ENCODE measurements at places on chromosomes 11 and 22.
A peak's percentile ranks its signal among the peaks of the same experiment; 100 is the strongest.

DNA sequence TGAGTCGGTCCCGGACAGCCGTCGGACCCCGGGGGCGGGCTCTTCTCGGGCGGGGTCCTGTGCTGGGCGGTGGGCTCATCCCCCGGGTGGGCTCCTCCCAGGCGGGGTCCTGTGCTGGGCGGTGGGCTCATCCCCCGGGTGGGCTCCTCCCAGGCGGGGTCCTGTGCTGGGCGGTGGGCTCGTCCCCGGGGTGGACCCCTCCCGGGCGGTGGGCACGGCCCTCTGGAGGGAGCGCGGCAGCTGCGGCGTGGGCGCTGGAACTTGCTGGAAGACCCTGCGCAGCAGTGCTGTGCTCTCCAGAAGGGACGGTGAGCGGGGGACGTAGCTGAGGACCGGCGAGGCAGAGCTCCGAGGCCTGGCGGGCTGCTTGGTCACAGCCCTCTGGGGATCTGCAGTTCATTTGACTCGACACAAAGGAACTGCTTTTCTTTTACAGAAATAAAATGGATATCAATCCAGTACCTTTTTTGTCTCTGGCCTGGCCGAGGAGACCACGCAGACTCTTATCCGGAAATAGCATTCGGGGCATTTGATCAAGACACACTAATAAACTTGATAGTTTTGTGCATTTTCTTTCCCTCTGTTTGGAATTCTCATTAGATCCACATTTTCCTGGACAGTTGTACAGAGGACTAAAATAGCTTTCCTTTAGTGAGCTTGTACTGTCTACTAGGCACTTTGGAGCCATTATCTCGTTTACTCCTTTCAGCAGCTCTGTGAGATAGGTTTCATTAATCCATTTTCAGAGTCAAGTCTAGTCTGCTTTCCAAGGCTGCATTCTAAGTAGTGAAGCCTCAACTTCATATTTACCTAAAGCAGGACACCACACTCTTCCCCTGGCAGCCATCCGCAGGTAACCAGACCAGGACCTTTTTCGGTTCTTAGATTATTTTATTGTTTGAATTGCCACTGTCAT, 812 bp downstream of the JAM3 start:
- DNase-seq, result no peak

DNA sequence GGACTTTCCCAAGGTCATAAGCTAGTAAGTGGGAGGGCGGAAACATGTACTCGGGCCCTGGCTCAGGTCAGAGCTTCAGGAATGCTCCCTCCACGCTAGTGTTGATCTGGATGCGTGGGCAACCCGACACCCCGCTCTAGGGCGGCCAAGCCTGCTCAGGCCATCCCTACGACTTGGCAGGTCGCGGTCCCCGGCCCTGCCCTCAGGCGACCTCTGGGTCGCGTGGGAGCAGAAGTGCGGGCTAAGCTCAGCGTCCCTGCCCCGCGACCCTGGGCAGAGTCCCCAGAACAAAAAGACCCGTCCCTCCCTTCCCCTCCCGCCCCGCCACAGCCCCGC, 781 bp upstream of the TEF start:
- peak; percentile 93 for DNase-seq

DNA sequence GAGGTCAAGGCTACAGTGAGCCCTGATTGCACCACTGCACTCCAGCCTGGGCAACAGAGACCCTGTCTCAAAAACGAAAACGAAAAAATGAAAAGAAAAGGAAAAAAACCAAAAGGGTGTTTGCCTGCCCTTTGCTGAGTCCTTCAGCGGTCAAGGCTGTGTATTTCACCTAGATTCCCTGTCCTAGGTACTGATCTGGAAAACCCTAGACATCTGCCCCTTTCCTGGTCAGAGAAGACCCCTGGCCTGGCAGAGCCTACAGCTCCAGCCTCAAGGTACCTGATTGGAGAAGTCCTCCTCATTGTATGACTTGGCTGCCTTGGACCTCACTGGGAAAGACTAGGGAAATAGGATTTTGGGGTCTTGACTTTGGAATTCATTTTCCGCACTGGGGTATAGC, 8.0 kb upstream of the CCDC90B start:
- no peak for DNase-seq

- DNase-seq, result peak; percentile 98
These were observed at the start of gene POLD4 for GRCh38 chr11:67353317-67354074. POLD4 (minus strand) TSS chr11:67353546; CDS start chr11:67353399, 147 bp downstream.

- DNase-seq, result peak; percentile 4
These were observed 113.6 kb downstream of the MICAL3 start for GRCh38 chr22:17910561-17911311.

DNA sequence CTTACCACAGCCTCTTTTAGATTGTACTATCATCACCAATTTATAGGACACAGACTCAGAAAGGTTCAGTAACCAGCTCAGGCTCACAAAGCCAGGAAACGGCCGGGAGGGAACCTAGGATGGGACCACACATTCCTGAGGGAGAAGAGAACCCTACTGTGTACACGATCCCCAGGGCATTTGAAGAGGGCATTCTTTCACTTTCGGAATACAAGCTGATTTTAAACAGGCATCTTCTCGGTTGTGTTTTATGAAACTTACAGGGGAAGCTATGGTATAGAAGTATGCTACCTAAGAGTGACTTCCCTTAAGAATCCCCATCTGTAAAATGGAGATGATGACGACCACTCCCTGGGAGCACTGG, 19.0 kb downstream of the SMCO4 start:
- DNase-seq, result no peak

DNA sequence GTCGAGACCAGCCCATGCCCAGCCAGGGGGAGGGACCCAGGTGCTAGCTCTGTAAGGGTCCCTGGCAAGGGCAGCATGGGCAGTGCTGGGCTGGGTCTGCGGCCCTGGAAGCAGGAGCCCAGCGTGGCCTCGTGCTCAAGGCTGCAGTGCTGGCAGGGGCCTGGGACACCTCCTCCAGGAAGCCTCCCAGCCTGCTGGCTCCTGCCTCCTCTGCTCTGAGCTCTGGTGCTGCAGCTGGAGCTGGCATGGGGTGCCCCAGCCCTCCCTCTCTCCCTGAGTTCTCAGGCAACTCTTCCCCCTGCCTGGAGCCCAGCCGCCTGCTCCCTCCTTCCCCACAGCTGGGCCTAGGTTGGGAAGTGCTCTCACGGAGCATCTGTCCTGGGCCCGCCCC, 6.8 kb downstream of the INS start:
- DNase-seq, result no peak

GRCh38 chr22:43226377-43227238, 39.7 kb upstream of the TTLL12 start:
- no peak for DNase-seq

DNA sequence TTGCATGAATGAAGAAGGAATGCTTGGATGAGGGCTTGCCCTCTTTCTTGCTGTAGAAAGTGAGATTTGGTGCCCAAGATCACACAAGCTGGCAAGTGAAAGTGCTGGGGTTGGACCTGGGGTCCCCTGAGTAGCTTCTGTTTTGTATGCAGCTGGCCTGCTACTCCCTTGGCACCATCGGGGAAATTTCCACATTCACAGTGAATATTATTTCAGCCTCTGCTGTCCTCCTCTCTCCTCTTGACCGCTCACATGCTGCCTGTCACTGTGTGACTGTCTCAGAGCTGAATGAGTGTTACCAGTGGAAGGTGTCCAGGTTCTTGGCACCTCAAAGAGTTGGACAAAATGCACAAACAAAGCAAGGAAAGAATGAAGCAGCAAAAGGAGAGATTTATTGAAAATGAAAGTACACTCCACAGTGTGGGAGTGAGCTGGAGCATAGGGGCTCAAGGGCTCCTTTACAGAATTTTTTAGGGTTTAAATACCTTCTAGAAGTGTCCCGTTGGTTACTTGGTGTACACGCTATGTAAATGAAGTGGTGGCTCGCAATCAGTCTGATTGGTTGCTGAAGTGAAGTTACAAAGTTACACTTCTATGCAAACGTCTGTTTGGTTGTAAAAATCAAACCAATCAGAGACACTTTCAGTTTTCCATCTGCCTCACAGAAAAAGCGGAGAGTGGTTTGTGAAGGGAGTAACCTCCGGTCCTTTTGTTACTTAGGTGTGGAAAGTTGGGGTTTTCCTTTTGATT, 87.4 kb downstream of the DEPDC5 start:
- DNase-seq, result no peak

GRCh38 chr11:45409587-45409986, 123.4 kb upstream of the SYT13 start:
- DNase-seq, result no peak

GRCh38 chr11:72798361-72798760, 4.5 kb upstream of the STARD10 start:
- DNase-seq, result no peak

GRCh38 chr11:102478673-102479299, 26.2 kb upstream of the TMEM123 start:
- peak; percentile 60 for DNase-seq

DNA sequence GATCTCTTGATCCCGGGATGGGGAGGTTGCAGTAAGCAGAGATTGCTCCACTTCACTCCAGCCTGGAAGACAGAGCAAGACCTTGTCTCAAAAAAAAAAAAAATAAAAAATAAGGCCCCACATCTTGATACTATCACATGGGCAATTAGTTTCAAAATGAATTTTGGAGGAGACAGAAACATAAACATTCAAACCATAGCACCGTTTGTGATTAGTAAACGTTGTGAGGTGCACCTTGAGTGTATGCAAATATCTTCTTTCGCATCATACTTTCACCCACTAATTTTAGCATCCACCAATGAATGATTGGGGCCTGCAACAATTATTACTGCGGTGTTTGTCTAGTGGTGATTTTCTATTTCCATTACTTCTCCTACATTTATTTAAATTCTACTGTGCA, 11.0 kb upstream of the SPDYC start:
- no peak for DNase-seq

- no peak for DNase-seq
These were observed 18.9 kb upstream of the RFPL3 start for GRCh38 chr22:32338757-32339156.

- peak; percentile 13 for DNase-seq
These were observed 192.7 kb downstream of the NAV2 start for GRCh38 chr11:19905280-19905853.

All from inflammatory macrophage treated with lipopolysaccharide for 1 hour (primary cell).